Activated T-helper 1 cell treated with Interleukin-2 at 50 U/mL for 16 hours (primary cell): ENCODE measurements at places on chromosomes 7 and 10.

- peak; percentile 45 for DNase-seq
Observed at GRCh38 chr7:37352974-37353948, 95.4 kb downstream of the ELMO1 start.

GRCh38 chr10:117239721-117240620 is 943 bp upstream of the SLC18A2 start:
- no peak for DNase-seq

DNA sequence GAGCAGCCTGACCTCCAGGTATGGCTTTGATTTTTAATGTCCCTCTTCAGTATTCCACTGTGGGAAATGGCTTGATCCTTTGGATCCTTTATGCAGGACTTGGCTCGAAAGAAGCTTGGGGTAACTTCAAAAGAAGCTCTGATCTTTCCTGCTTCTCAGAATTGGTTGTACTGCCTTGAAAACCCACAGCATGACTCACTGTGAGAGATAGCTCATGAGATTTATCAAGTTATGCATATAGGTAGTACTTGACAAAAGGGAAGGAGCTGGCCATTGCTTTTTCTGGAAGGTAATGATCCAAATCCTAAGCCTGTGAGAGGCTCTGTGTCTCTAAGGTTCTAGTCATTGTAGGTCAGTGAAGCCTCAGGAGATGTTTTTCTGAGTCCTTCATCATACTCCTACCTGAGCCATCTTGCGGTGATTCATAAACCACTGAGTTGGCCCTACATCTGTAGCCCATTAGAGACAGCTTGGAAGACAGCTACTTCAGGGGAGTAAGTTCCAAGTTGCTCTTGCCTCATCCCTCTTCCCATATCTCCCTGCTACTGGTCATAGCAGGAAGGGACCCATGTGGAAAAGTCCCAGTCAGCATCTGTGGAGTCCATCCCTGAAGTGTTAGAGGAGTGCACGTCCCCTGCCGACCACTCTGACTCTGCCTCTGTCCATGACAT is 36.7 kb upstream of the NFKB2 start:
- DNase-seq = no peak

DNA sequence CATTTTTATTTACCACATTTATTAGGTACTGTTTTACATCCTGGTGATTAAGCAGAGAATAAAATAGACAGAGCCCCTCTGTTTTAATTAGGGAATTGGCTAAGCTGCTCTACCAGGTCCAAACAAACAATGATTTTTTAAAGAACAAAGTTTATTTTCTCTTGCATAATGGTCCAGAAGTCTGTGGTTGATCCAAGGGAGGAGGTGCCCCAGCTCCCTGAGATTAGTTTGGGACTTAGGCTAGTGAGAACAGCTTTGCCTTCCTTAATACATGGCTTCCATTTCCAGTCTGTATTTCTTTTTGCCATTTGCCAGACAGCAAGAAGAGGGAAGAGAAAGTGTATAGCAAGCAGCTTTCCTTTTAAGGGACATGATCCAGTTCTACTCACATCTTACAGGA is 2.9 kb upstream of the MIOS start:
- DNase-seq = no peak

DNA sequence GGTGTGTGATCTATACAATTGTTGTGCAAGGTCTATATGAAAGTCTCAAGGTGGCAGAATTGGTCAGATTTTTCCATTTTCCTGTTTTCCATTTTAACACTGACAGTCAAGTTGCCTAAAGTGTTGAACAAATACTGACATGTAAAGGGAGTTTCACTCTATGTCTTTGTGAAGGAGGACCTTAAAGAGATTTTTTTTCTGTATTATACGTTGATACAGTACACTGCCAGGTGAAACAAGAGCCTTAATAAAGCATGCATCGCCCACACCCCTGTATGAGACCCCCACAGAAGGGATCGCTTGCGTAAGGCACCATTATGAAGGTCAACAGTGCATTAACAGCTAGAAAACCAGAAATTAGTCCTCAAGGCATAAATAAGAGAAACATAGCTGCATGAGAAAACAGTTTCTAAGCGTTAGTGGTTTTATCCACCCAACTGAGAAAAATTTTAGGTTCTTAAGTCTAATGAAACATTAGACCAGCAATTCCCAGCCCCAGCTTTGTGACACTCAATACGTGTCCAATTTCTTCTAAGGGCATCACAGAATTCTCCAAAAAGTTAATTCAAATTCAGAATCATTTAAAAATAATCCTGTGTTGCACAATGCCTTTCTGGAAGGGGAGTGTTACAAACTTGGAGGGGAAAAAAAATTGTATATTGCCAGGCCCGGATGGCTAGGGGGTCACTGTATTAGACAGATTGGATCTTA is 6.9 kb downstream of the KLF6 start:
- no peak for DNase-seq

DNA sequence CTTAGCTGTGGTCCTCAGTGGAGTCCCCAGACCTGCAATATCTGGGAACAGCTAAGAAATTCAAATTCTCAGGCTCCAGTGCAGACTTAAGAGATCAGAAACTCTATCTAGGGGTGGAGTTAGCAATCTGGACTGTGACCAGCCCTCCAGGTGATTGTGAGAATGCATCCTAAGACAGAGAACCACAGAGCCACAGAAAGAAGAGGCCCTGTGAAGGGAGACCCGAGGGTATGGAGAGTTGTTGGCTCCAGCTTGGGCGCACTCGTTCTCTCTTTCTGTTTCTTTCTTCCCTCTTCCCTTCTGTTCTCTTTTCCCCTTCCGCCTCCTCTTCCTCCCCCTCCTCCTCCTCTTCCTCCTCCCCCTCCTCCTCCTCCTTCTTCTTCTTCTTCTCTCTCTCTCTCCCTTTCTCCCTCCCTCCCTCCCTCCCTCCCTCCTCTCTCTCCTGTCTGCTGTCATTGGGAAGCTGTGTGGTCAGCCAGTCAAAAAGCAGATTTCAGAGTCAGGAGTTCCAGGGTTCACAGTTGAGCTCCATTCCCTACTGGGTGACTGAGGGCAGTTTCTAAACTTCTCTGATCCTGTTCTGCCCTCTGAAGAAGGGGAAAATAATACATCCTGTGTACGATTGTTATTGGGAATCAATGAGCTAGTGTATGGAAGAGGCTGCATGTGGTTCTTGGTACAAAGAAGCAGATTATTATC is 62.1 kb upstream of the STEAP1B start:
- DNase-seq = no peak

DNA sequence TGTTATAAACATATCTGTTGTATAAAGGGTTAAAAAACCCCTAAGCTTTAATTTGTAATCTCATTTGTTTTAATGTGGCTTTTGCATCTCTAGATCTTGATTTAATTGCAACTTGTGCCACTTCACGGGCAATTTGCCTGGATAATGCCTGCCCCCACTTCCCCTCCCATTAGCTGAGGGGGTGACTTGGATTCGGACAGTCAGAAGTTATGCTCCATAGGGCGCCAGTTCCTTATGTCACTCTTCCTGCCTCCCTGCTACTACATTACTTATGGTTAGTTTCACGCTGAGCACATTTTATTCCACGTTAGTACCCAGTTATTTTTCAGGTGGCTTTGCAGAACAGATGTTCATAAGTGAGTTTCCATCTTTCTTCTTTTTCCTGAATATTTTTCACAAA is 1015.2 kb upstream of the PHF14 start:
- no peak for DNase-seq

DNA sequence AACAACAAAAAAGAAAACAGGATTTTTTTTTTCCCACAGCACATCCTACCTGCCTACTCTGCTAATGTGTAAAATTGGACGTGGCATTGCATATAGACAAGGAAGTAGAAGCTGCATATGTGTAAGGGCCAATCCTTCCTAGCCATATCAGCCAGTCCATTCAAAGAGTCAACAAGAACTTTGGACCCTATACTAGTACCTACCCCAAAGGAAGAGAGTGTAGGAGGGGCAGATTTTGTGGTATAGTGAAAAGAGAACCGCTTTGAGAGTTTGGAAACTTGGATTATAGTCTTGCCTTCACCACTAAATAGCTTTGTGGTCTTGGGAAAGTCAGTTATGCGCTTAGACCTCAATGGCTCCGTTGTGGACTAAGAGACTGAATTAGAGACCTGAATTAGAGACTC is 12.1 kb upstream of the MCU start:
- no peak for DNase-seq

GRCh38 chr7:148245381-148245780 is 345.2 kb upstream of the C7orf33 start:
- DNase-seq = no peak

GRCh38 chr10:97454330-97455036 is 8.5 kb downstream of the ZDHHC16 start:
- no peak for DNase-seq

DNA sequence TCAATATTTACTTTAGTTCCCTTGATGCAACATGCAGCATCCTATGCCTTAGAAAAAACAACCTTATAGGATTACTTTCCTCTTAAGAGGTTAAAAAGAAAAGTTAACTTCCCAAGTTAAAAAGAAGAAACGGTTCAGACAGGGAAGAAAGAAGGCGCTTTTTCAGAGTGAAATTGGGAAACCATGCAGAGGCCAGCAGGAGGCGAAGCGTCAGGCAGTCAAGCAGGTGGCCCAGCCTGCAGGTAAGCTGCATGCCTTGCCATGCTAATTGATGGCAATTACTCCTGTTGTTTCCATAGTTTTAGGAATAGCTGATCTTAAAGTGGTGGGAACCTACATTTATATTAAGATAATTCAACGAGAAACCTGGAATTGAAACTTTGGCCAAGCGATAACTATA is 302.6 kb upstream of the SP4 start:
- DNase-seq = no peak

GRCh38 chr10:129136951-129137350 is 330.1 kb upstream of the MGMT start:
- no peak for DNase-seq

- no peak for DNase-seq
Observed at GRCh38 chr7:114413761-114414155, 857 bp upstream of the FOXP2 start.

GRCh38 chr10:3987143-3987974 is 202.3 kb upstream of the KLF6 start:
- no peak for DNase-seq

GRCh38 chr7:23343806-23344475 is 44.8 kb downstream of the MALSU1 start:
- no peak for DNase-seq

- no peak for DNase-seq
Observed at GRCh38 chr7:19465861-19466260, 243.0 kb downstream of the POLR1F start.

DNA sequence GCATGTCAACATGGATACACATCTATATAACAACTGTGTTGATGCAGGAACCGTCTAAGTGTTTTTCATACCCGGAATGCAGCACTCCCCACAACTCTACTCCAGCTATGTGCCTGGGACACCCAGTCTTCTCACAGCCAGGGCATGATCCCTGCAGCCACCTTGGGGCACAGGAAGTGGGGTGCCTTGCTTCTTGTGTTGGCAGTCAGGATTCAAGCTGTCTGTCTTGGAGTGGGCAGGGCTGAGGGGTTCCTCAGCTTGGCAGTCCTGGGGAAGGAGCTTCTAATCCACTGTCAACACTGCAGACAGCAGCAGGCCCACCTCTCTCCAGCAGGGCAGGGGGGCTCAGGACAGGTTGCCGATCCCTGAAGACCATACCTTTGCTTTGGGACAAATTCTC is 41.3 kb downstream of the DRGX start:
- DNase-seq = no peak

DNA sequence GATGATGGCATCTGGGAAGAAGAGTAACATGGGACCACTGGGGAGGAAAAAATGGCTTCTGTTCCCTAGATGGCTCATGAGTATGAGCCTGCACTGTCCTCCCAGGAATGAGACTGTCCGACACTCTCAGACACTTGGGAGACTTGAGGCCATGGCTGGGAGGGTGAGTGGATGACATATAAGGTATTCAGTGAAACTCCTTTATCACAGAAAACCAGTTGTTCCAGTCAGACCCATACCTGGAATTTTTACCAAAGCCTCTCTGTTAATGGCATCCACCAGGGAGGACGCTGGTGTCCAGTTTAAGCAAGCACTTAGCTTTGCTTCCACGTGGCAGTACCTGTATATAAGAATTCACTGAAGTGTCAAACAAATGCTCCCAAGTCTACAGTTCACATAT is 116.7 kb upstream of the C10orf90 start:
- no peak for DNase-seq

DNA sequence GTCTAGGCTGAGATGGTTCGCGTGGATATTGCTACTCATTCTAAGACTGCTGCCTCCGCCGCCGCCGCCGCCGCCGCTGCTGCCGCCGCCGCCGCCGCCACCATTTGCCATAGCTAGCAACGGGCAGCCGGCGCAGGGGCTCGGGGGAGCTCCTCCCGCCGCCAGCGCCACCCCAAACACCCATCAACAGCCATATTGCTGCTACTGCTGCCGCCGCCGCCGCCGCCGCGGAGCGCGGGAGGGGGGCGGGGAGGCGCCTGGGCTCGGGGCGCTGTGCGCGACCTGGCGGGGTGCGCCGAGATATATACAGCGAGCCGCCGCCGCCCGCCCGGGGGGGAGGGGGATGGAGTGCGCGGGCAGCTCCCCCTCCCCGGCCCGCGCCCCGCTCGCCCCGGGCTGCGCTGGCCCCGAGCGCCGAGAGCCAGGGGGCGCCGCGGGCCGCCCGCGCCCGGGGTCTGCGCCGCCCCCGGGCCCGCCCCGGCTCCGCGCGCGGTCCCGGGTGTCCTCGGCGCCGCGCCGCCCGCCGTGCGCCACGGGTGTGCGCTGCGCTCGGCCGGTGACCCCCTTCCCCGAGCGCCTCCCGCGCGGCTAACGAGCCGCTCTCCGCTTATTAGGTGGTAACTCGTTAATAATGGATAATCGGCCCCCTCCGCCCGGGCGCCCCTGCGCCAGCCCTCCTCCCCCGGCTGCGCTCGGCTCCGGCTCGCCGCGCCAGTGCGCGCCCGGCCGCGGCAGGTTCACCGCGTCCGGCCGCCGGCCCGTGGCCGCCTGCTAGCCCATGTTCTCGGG is at the start of gene KCNMA1:
Gene KCNMA1, minus strand, starts transcription at position 277 of the 789 bp plus-strand sequence.
- DNase-seq = no peak

GRCh38 chr10:66925896-66926715 is at the start of gene LRRTM3:
LRRTM3 (plus strand) TSS chr10:66926036.
- no peak for DNase-seq

DNA sequence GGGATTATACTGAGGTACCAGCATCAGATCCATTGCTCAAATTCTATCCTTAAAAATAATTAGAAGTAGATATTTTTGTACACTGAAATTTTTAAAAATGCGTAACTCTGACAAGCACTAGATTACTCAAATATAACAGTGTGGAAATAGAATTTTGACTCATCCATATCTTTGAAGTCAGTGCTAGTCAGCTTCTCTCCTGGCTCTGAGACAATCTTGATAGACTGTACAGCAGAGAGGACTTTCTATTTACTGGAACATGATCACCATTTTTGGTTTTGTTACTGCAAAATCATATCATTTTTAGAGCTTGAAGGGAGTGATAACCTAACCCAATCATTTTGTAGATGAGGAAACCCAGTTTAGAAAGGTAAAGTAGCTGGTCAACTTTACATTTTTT is 195.0 kb downstream of the MTERF1 start:
- DNase-seq = no peak
